ENCODE measurements at places on chromosomes 5 and 9.

- DNase-seq = peak; percentile 50
These were observed at the start of gene UBLCP1 for GRCh38 chr5:159262859-159263568. UBLCP1 (plus strand) TSS chr5:159263290; CDS start chr5:159268916, 5,626 bp downstream.

GRCh38 chr9:99962680-99963261, 56.3 kb downstream of the STX17 start:
- DNase-seq = no peak

GRCh38 chr9:125747053-125747764, at the start of gene PBX3:
PBX3 (plus strand) TSS chr9:125747373.
- DNase-seq = no peak

DNA sequence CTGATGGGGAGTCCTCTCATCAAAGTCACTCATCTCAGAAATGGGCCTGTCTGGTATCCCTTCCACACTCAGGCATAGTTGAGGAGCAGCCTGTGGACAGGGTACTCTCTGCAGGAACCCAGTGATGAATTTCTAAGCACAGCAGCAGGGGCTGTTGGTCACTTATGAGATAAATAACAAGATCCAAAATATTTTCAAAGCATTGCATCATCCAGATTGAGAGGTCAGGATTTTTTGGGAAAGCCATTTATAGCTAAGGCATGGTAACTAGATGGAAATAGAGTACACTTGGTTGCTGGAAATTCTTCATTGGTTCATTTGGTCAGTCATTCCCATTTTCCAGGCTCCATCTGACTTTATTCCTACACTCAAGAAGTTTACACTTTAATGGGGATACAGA, 246.8 kb upstream of the RAI14 start:
- no peak for DNase-seq

DNA sequence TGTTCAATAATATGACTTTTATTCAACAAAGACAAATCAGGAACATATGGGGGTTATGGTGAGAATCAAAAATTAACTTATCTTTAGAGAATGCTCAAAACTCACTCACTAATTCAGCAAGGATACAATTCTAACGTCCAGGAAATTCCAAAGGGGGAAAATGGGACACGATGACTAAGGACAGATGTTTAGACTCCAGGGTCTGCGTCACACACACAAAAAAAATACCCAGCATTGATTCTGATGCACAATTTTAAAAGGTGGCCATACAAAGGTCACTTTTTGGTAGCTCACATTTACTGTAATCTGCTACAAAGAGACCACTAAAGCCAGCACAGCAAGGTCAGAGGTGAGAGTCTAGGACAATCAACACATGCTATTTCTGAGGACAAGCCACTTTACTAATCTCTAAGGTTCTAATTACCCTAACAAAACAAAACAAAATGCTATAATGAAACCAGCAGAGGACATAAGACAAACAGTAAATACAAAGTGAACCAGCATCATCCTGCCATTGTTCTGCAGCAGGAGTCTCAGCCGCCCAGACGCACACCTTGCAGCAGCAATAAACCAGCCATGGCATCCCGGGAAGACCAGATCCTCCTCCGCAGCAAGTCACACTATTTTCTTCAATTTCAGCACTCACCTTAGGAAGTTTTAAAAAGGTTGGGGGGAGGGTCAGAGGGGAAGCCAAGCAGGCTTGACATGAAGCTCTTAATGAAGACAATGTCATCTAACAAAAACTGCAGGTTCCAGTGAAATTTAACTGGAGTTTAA, 57.8 kb downstream of the TTC39B start:
- DNase-seq = no peak

- DNase-seq = peak; percentile 18
These were observed 9.1 kb downstream of the ENHO start for GRCh38 chr9:34513567-34514214.

DNA sequence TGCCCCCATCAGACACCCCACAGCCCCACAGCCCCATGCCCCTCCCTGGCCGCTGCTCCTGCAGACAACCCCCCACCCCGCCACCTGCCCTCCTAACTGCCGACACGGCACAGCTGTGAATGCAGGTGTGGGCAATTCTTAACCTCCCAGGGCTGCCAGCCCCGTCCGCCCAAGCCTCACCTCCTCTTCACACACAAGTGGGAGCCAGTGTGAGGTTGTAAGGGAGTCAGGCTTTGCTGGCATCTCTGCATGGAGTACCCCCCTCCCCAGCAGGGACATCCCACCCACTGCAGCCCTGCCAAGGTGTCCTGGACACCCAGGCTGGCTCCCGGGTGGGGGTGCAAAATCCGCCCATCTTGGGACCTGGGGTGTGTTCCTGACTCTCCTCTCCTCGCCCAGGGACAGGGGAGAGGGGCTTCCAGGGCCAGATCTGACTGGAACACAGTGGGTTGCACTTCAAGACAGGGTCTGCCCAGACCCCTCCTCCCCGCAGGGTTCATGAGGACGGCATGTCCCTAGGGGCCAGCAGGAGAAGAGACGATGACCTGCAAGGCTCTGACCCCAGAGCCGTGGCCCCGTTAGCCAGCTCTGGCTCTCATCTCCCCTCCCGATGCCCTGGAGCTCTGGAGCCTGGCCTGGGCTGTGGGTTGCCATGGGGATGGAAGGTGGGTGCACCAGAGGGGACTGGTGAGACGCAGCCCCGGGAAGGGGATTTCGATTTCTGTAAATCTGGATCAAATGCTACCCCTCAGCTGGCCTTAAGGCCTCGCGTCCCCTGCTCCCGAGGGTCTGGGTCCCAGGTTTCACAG, 34.4 kb downstream of the SARDH start:
- no peak for DNase-seq

DNA sequence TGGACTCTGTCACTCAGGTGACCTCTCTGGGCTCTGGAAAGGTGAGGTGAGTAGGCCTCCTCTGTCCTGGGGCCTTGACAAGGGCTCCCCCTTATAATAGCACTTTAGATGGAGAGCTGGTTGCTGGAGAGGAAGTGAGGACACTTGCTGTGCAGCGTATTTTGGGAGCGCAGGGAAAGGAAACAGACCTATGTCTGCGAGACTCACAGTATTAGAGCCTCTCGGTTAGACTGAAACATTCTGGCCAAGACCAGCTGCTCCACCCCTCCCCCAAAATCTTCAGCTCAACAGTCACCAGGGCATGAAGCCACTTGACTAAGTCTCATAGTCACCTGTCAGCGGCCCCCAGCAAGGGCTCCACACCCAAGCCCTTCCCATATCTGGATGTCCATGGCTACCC, 213.6 kb downstream of the AGTPBP1 start:
- DNase-seq = no peak

DNA sequence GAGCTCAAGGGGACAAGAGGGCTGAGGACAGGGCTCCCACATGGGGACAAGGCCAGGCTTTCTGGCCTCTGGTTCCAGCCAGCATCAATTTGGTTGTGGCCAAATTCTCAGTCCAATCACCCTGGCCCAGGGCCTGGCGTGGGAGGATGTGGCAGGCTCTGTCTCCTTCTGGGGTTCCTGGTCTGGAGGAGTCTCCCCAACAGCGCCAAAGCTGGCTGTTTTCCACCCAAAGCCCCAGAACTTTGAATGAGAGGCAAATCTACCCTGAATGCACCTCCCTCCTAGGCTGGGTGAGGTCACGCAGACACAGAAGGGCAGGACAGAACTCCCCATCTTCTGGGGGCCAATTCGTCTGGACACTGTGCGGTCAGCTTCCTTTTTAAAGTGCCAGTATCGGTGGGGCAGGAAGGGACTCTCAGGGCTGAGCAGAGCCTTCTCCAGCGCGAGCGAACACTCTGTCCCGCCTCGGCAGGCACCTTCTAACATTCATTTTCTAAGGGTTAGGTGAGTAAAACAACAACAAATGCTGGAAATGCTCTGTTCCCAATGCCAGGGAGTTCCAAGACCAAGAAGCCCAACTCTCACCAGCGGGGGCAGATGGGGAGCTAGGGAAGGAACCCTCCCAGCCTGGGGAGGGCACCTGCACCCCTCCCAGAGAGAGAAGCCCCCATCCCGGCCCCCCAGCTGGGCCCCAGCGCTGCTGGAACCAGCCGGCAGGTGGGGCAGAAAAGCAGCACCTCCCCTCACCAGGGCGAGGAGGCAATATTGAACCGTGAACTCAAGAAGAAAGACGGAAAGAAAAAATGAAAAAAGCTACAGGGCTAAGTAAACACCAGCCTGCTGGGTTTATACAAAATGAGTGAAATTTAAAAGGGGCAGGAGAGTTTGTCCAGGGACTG, 3.7 kb upstream of the DPM2 start:
- no peak for DNase-seq

DNA sequence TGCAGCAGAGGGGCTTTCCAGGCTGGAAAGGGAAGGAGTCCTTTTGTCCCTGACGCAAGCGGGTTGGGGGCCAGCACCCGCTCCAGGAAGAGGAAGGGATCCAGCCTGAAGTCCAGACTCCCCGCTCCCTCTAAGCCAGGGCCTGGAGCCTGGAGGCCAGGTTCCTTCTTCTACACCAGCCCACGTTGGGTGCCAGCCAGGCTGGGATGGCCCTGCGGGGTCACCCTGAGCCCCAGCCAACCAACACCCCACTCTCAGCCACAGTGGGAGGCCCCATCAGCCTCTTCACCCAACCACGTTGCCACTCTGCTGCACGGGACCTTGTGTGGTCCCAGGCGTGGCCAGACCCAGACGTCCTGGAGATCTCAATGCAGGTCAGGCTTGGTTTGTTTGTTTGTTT, 970 bp upstream of the FUT7 start:
- DNase-seq = no peak

GRCh38 chr5:111172504-111172903, 51.7 kb upstream of the CAMK4 start:
- DNase-seq = no peak

- DNase-seq = no peak
These were observed 26.2 kb downstream of the GNAQ start for GRCh38 chr9:78005231-78006002.

GRCh38 chr5:35066260-35066795, 18.6 kb upstream of the AGXT2 start:
- DNase-seq = no peak

DNA sequence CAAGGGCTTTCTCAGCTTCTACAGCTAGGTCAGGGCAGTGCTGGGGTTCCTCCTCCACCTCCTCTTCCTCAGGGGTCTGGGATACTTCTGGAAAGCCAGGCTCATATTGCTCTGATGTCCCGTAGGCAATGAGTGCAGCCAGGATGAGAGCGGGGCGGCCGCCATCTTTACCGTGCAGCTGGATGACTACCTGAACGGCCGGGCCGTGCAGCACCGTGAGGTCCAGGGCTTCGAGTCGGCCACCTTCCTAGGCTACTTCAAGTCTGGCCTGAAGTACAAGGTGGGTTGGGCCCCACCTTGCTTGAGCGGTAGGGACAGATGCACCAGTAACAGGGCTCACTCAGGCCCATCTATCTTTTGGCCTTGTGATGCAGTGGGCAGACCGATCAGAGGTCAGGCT, 34.8 kb downstream of the GSN start:
- DNase-seq = no peak

- no peak for DNase-seq
These were observed 64.8 kb downstream of the DPYSL3 start for GRCh38 chr5:147445090-147445489.

- DNase-seq = no peak
These were observed at the start of gene DMRT1 for GRCh38 chr9:841371-842209. DMRT1 (plus strand) TSS chr9:841697; CDS start chr9:841839, 142 bp downstream.

DNA sequence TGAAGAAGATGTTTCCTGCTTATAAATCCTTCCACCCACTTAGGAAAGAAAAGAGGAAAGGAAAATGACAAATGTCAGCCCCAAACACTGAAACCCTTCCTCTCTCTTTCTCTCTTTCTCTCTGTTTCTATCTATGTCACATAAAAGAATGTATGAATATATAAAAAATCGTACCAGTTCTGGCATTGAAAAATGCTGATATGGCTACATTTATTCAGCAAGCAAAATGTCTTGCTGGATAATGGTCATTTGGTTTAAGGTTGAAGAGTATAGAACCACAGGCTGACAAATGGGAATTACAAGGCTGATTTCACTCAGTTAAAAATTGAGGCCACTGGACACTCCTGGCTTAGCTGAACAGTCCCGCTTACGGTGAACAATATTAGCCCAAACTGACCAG, 335.9 kb downstream of the PARP8 start:
- DNase-seq = no peak

DNA sequence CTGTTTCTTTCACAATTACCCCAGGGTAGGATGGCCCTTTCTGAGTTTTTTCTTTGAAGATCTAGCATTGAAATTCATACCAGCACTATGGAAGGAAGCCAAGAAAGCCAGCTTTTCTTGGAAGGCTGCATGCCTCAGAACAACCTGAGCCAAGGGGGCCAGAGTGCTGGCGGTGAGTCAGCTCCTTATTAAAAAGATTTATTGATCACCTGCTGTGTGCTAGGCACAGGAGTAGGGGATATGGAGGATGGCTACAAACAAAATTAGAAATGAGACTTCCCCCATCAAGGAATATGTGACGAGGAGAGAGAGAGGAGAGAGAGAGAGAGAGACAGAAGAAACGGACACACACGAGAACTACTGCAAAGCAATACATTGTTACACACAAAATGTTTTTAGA, 184.6 kb upstream of the PUM3 start:
- no peak for DNase-seq

GRCh38 chr9:83019246-83019645, 43.7 kb downstream of the RASEF start:
- no peak for DNase-seq

DNA sequence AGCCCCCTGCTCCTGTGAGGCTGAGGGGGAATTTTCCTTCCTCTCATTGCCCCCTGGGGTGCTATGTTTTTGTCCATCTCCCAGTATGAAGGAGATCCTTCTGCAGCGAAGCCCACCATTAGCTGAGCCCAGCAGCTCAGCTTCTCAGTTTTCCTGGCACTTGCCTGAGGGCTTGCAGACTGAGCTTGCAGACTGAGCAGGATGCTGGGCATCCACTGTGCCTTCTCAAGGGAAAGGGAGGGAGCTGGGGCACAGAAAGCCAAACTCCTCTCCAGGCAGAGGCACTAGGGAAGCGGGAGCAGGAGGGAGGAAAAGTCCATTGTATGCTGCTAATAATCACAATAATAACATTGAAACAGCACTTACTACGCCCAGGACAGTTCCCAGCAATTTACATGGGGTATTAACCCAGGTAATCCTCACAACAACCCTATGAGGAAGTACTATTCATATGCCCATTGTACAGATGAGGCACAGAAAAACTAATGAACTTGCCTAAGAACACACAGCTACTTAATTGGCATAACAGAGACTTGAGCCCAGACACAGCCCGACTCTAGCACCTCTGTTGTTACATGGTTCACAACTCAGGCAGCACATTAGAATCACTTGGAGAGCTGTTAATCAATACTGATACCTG, 86.9 kb upstream of the SSBP2 start:
- no peak for DNase-seq

DNA sequence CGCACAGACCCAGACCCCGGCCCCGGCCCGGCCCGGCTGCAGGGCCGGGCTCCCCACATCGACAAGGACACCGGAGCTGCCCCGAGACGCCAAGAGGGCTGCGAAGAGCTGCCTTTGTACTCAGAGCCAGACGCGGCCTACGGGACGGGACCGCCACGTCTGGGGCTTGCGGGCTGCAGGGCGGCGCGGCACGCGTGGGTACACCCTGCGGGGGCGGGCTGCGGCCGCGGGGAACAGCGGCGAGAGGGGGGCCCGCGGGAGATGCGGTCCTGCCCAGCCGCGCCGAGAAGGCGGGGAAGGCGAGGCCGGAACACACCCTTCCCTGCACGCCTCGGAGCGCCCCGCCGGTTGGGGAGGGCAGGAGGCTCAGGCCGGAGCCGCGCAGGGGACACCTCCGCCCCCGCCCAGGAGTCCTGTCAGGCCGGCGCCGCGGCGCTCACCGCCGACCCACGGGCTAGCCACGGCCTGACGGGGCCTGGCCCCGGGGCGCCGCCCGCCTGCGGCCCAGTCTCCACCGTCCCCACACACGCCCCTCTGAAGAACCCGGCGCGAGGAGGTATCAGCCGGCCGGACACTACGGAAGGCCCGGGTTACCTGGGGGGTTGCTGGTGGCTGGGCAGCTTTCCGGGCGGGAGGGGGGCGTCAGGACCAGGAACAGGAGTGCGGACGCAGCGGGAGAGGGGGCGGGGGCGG, 478 bp downstream of the RAB14 start:
- DNase-seq = no peak

Data from fibroblast of the conjunctiva (primary cell).